ENCODE measurements at places on chromosomes 6 and 20.

- no peak for DNase-seq
Observed at GRCh38 chr6:14109411-14109826, 8.2 kb upstream of the CD83 start.

GRCh38 chr6:20167601-20168000 lies 44.7 kb downstream of the MBOAT1 start:
- no peak for DNase-seq

GRCh38 chr6:145725570-145725969 lies 9.8 kb downstream of the EPM2A start:
- DNase-seq = no peak

GRCh38 chr6:137403855-137404254 lies 90.3 kb downstream of the OLIG3 start:
- DNase-seq = no peak

GRCh38 chr6:136538836-136539235 lies 11.4 kb downstream of the MAP7 start:
- no peak for DNase-seq

Measured in CD4-positive, alpha-beta T cell (primary cell).